ENCODE measurements at places on chromosomes 12 and 14.

GRCh38 chr12:41521872-41522379, 333.8 kb downstream of the PDZRN4 start:
- peak; percentile 59 for DNase-seq

DNA sequence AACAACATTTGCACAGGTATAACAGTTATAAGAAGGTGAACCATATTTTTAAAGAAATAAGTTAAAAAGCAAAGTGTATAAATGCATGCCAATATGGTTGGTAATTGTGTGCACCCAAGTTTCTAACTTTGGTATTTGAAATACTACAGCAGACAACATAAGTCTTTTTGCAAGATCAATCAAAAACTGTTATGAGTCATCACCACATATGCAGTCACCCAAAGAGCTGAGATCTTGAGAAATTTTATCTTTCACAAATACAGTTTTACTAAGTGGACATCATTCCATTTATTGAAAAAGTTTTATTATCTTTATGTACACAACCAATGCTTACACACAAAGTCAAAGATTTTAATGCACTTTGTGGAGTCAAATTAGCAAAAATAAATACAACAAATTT, 7.0 kb upstream of the ACSS3 start:
- DNase-seq = no peak

DNA sequence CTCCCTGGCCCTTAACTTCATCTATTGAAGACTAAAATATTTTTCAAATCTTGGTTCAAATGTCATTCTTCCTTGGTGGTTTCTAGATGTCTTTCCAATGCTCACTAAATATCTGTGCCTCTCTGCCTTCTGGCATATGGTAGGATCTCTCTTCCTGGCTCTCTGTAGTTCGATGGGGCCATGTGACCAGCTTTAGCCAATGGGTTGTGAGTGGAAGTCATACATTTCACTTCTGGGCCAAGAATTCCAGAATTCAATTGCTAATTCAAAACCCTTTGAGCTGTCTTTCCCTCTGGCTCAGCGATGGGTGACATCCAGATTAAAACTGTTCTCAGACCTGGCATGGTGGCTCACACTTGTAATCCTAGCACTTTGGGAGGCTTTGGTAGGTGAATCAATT, 25.8 kb upstream of the CTDSP2 start:
- no peak for DNase-seq

DNA sequence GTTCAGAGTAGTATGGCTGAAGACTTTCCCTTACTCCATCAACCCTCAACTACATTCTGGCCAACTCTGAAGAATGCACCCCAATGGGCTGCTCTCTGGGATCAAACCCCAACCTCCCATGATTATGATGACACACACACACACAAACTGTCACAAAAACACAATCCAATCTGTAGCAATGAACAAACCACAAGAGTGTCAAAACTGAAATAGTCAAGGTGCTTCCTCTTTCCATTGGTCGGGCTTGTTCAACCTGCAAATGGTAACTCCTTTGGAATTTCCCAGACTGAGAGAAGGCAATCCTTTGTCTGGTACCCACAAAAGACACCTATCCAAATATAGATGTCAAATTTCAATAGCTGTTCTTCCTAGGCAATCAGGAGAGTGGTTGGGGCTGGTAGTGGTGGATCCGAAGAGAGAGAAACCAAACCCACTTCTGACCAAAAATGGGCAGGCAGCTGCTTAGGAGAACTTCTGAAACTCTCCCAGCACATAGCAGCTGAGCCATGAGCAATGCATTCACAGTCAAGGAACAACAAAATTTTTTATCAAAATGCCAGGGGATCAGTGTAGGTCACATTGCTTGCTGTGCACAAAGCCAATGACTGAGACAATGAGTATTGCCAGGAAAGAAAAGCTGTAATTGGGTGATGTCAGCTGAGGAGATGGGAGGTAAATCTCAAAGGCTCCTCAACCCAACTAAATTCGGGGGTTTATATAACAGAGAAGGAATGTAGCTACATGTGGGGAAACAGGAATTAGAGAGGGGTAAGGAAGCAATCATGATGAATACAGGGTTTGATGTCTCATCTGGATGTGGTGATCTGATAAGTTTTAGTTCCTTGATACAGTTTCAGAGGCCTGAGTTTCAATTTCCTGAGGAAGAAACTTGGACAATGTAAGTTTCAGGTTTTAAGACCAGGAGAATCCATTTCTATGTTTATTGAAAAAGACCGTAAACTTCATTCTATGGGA, 191.4 kb downstream of the KITLG start:
- peak; percentile 40 for DNase-seq

GRCh38 chr12:117228239-117228638, 38.0 kb upstream of the FBXO21 start:
- no peak for DNase-seq

GRCh38 chr12:124861492-124861891, 2.2 kb downstream of the SCARB1 start:
- peak; percentile 79 for DNase-seq

- no peak for DNase-seq
Measured at GRCh38 chr12:94839347-94839746, 164.2 kb downstream of the NDUFA12 start.

DNA sequence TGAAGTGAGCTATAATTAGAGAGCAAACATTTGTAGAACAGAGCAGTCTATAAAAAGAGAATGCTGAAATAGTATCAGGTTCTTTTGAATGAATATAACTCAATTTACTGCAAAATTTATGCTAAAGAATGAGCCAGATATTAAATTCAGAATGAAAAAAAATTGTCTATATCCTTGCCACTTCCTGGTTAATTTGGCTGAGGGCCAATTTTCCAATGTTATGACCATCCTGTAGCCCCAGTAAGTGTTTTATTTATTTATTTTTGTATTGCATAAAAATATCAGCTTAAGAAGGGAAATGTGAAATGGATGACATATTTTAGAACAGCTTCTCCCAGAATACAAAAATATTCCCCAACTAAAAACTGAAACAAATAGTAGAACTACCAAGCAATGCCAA, 263.4 kb downstream of the SOX5 start:
- DNase-seq = no peak

GRCh38 chr12:51362307-51362706, 15.8 kb upstream of the CELA1 start:
- DNase-seq = no peak

- peak; percentile 65 for DNase-seq
Measured at GRCh38 chr12:110355073-110355472, 48.4 kb downstream of the ANAPC7 start.

- no peak for DNase-seq
Measured at GRCh38 chr14:83164016-83164415, 1630.4 kb upstream of the SEL1L start.

GRCh38 chr14:71430321-71430677, 501.9 kb upstream of the RGS6 start:
- DNase-seq = no peak

- DNase-seq = no peak
Measured at GRCh38 chr12:117109943-117110635, 10.9 kb upstream of the TESC start.

- DNase-seq = no peak
Measured at GRCh38 chr12:7951671-7952070, 15.7 kb upstream of the SLC2A3 start.

GRCh38 chr12:123142518-123142840, 8.4 kb downstream of the PITPNM2 start:
- DNase-seq = no peak

DNA sequence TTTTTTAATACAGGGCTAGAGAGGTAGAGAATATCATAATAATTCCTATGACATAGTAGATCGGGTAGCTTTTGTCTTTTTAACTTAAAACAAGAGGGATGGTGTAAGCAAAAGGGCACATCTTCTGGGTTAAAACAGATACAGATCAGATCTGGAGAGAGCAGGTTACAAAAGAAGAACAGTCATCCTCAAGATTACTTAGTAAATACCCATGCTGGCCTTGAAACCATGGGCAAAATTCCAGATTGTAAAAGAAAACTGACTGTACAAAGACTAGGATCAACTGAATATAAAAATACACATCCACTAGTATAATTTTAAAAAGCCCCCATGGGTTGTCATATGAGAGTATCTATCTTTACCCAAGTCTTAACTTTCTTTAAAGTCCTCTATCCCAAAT, 76.7 kb downstream of the MED13L start:
- DNase-seq = peak; percentile 52

DNA sequence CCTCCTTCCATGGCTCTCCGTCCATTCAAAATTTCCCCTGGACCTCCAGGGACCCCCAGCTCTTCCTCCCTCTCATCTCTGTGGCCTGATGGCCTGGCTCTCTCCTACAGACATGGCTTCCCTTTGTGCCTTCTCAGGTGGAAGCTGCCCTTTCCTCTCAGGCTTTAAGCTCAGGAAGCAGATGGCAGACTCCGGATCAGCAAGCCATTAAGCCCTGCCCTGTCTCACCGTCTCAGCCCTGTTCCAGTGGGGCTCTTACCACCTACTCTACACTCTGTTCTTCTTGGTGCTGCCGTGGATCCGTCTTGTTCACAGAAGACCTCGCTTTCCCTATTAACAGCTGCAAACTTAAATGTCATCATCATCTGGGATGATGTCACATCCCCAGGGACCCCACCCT, 33.1 kb downstream of the NPC2 start:
- DNase-seq = peak; percentile 16

- no peak for DNase-seq
Measured at GRCh38 chr12:95605087-95605486, 53.8 kb upstream of the USP44 start.

DNA sequence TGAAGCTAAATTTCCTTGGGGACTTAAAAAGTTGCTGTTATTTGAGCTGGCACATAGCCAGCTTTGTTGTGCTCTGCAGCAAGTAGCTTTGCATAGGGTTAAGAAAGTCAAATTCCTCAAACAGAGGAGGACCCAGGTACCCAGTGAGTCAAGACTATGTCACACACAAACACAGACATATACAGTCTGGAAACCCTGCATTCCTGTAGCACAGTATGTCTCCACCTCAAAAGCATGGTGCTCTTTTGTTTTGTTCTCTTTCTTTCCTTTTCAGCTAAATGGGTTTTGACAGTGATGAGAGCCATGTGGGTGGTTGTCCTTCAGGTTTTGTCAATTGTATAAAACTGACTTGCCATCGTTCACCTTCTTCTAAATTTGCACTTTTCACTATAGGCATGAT, 179.6 kb upstream of the DIO2 start:
- no peak for DNase-seq

GRCh38 chr12:40587421-40587820, 104.8 kb upstream of the CNTN1 start:
- DNase-seq = no peak

DNA sequence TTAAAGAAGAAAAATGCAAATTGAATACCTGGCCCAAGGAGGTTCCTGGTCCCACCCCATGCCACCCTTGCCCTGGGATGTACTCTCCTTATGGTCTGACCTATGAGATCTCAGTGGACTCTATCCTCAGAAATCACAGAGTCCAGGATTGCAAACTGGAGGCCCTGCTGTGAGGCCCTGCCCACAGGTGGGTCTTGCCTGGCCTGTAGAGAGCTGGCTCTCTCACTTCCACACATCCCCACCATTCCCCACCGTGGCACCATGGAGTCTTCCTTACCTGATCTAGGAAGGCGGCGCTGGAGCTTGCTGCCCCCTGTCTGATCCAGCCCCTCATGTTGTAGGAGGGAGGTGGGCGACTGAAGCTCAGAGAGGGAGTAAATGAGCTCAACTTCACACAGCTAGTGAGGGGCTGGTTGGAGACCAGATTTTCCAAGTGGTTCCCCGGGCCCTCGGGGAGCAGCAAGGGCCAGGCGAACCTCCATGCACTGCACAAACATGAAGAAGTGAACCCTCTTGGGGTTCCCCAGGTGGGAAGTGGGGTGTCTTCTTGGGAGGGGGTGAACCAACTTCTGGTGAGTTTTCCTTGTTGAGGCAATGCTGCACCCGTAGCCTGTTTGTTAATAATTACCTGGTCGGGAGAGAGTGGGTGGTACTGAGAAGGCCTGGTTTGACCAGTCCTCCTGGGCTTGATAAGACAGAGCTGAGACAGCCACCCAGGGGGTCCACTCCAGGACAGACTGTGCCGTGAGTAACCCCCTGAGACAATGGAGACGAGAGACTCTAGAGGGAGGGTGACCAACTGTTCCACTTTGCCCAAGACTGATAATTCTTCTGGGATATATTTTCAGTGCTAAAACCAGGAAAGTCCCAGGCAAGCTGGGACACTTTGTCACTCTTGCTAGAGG, at the start of gene SERPINA4:
Gene SERPINA4, plus strand, starts transcription at position 692 of the 905 bp plus-strand sequence. CDS start 2,041 bp downstream, outside the sequence.
- no peak for DNase-seq

DNA sequence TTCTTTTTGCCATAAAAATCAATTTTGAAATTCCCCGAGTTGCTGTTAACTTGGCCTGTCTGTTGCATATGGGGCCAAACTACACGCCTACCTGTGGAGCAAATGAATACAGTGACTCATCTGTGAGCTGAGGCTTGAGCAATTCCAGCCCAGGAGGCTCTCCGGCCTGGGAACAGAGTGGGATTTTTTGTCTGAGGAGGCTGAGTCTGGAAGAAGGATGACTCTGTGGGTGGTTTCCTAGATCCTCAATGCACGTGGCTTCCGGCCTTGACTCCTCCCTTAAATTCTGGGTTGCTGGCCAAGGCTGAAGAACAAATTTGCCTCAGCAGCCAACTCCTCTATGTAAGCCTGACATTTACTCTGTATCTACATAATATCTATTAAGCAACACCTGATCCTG, 124.1 kb downstream of the SSPN start:
- no peak for DNase-seq

GRCh38 chr14:56579345-56580220, at the start of gene TMEM260:
TMEM260 (plus strand) TSS chr14:56579798; CDS start chr14:56579915, 117 bp downstream.
- peak; percentile 94 for DNase-seq

- no peak for DNase-seq
Measured at GRCh38 chr12:128791395-128792322, 32.1 kb downstream of the SLC15A4 start.

- DNase-seq = peak; percentile 49
Measured at GRCh38 chr14:102140027-102140749, 491 bp downstream of the WDR20 start.

GRCh38 chr12:74945771-74946198, 263.9 kb downstream of the KCNC2 start:
- DNase-seq = no peak

- peak; percentile 30 for DNase-seq
Measured at GRCh38 chr12:130199581-130200390, 37.5 kb downstream of the FZD10 start.

DNA sequence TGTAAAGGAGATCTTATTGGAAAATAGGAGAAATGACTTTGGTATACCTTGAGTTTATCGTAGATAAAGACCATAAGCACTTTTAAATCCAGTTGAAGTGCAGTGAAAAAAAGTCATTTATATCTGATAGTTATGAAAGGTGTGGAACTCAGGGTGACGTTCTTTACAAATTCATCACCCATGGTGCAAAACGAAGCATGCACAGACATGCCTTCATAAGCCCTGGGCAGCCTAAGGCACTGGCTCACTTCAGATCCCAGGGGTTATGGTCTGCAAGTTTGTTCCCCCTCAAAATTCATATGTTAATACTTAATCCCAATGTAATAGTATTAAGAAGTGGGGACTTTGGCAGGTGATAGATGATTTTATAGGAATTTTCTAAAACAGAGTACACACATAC, 1216.4 kb upstream of the USP15 start:
- no peak for DNase-seq

DNA sequence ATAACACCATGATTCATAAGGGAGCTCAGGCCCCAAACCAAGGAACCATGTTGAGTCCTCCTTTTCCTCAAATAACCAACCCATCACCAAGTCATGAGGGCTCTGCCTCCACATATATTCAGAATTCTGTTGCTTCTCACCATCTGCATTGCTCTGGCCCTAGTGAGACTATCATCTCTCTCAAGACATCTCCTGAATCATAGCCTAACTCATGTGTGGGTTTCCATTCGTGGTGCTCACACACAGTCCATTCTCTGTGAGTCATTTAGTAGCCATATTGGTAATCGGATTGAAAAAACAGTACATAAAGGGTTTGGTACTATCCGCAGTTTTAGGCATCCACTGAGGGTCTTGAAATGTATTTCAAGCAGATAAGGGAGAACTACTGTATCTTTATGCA, 5.1 kb upstream of the SLC38A2 start:
- no peak for DNase-seq
